ENCODE measurements at places on chromosomes 11 and 22. TPM values are rescaled to one million over a fixed set of nuclear protein-coding genes. Genes with fewer than 3 reads are reported as not detected.

Gene MYEOV
- total RNA-seq, result 0.16 TPM

Gene PANX2
- total RNA-seq, result 0.89 TPM

Gene LARGE2
- total RNA-seq, result 0.32 TPM

Gene APOA4
- total RNA-seq, result not detected

Gene ATXN10
- 143 TPM for total RNA-seq

Gene TSSK2
- not detected for total RNA-seq

Gene SYCE3
- total RNA-seq, result not detected

Gene ALX4
- 0.03 TPM for total RNA-seq

Gene ZNF70
- total RNA-seq, result 4.9 TPM

Gene OR2D2
- not detected for total RNA-seq

Gene CARD18
- not detected for total RNA-seq

Gene MFNG
- total RNA-seq, result 17.4 TPM

Gene FERMT3
- 25.8 TPM for total RNA-seq

Gene ACO2
- 523 TPM for total RNA-seq

Gene C22orf23
- not detected for total RNA-seq

Gene TEAD1
- total RNA-seq, result 89.6 TPM

Gene CHRNA10
- 0.27 TPM for total RNA-seq

Gene KLHL35
- total RNA-seq, result 1.1 TPM

Gene MMP11
- total RNA-seq, result 10.0 TPM

Gene TLCD5
- total RNA-seq, result 15.6 TPM

Gene OR5AS1
- not detected for total RNA-seq

Gene GGTLC3
- total RNA-seq, result not detected

Gene ARHGAP42
- total RNA-seq, result 12.8 TPM

Gene MRGPRG
- total RNA-seq, result not detected
